GM13976 (cell line): ENCODE measurements at places on chromosomes 7 and 10.

- peak; percentile 13 for DNase-seq
These were observed 559 bp upstream of the STEAP2 start for GRCh38 chr7:90210981-90211380.

DNA sequence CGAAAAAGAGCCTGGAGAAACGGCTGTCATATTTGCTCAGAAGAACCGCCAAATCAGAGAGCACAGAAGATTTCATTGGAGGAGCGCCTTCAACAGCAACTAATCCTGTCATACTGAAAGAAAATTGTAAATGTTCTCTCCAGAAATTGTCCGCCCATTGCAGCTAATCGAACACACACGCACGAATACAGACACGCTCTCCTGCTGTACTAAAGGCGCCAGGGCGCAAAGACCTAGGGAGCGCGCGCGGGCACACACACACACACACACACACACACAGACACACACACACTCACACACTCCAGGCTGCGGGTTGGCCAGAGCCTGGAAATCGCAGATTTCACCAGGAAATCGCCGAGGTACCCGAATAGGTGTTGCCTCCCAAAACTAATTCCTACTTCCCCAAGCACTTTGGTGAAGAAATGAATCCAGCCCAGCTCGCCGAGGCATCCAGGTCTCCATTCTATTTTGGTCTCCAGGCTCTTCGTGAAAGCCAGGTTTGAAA lies at the start of gene CHRM2:
TSS of gene CHRM2 (plus strand) at position 157 of the 505 bp plus-strand sequence. CDS start 146,214 bp downstream, outside the sequence.
- DNase-seq, result peak; percentile 25

DNA sequence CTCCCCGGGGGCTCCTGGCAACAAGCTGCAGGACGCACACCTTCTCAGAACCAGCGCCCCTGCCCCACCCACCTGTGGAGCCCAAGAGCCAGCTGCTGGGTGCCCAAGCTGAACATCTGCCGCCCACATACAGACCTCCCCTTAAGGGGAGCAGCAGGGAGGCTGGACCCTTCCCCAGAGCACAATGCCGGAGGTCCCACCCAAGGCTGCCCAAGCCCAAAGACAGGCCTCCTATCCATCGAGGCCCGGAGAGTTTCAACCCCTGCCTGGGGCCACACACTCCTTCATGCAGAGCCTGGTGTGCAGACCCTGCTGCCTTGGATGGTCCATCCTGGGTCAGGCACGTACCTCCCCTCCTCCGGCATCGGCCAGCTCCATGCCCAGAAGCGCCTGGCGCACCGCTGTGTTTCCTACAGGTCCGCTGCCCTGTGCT lies 48.7 kb downstream of the VIPR2 start:
- DNase-seq, result no peak

- DNase-seq, result no peak
These were observed 264.5 kb downstream of the SDHAF3 start for GRCh38 chr7:97381815-97382554.

GRCh38 chr7:194252-195009 lies 2.1 kb downstream of the FAM20C start:
- no peak for DNase-seq

DNA sequence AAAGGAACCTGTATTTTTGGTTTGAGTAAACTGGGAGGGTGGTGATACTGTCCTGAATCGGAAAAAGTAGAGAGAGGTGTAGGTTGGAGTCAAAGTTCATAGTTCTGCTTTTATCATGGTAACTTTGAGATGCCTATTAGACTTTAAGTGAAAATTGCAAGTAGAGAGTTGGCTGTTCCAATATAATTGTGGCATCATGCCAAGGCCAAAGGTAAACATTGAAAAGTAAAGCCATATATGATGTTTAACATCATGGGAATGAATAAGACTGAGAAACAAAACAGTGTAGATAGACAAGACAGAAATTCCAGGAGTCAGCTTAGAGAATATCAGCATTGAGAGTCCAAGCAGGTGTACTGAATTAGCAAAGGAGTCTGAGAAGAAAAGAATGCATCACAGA lies 570.9 kb downstream of the HTR7 start:
- no peak for DNase-seq

GRCh38 chr7:153290066-153290465 lies 530.5 kb downstream of the ACTR3B start:
- DNase-seq, result no peak

- DNase-seq, result peak; percentile 87
These were observed 43.4 kb downstream of the LDB3 start for GRCh38 chr10:86711513-86712316.

DNA sequence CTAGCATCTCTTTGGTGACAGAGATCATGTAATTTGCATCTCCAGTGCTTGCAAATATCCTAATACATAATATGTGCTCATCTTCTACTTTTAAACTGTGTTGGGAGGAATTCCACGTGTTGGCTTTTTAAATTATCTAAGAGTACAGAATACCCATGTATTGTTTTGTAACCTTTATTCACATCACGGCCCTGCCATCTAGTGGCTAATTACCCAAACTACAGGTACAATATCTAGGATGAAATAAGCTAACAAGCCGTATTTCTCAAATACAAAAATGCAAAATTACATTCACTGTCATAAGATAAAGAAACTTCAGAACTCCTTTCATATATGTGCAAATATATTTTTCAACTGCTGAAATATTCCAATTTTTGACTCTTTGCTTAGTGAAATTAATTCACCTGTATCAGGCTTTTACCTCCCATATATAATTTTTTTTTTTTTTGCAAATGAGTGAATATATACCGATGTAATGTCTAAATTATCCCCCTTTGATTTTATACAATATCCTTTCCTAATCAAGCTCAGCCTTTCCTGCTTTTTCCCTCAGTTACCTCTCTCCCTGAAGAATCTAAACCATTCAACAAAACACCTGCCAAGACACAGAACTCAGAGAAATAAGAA lies 30.3 kb upstream of the LSM8 start:
- peak; percentile 14 for DNase-seq

- DNase-seq, result no peak
These were observed 74.5 kb downstream of the BMPER start for GRCh38 chr7:33979807-33980355.

DNA sequence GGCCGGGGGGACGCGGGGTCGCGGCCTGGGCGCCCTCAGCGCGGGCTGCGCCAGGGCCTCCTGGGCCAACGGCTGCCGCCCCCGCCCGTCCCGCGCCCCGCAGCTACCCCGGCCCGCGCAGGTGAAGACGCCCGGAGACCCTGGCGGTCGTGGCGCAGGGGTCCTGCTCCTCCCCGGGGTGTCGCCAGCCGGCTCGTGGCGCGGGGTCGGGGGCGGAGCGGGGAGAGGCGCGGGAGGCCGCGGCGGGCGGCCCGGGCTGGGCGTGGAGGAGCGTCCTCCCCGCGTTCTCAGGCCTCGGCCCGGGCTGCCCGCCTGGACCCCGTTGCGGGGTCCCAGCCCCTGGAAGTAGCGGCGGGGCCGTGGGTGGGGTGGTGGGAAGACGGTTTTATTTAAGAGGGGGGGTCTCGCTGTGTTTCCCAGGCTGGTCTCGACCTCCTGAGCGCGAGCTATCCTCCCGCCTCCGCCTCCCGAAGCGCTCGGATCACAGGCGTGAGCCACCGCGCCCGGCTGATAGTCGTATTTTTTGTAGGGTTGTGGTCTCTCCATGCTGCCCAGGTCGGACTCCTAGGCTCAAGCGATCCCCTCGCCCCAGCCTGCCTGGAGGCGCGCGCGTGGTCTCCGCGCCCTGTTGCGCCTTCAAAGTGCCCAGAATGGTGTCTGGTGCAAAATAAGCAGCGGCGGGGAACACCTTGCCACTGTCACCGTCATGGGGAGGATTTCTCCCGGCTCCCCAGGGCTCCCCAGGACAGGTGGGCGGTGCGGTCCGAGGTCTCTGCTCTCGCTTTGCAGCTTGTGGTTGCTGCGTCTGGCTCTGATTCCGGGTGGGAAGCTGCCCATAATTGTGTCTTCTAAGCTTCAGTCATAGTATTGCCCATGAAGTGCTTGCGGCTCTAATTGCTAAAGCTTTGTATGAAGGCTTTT lies 15.3 kb upstream of the SUN1 start:
- DNase-seq, result peak; percentile 53

DNA sequence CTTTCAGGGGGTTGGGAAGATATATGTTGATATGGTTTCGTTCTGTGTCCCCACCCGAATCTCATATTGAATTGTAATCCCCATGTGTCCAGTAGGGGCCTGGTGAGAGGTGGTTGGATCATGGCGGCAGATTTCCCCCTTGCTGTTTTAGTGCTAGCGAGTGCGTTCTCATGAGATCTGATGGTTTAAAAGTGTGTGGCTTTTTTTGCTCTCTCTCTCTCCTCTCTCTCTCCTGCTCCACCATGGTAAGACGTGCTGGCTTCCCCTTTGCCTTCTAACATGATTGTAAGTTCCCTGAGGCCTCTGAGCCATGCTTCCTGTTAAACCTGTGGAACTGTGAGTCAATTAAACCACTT lies 68.4 kb upstream of the PDZD8 start:
- no peak for DNase-seq

DNA sequence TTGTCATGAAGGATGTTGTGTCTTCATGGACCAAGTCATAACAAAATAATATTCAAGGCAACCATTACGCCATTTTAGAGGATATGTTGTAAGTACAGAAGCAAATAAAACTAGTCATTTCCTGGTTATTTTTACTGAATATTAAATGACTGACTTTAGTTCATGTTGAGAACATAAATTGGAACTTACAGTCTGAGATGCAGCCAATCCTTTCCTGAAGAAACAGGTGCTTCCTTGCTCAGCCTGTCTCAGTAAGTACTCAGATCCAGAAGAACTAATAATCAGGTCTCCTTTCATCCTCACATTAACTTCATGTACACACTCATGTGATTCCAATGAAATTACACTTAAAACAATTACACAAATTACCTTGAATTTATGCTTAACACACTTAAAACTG lies 12.3 kb downstream of the SEMA3A start:
- DNase-seq, result no peak

GRCh38 chr7:29454899-29455451 lies 108.7 kb upstream of the PRR15 start:
- no peak for DNase-seq

- DNase-seq, result peak; percentile 39
These were observed 3.1 kb downstream of the FLNC start for GRCh38 chr7:128833148-128833945.

GRCh38 chr7:32093415-32094408 lies 23.5 kb upstream of the PDE1C start:
- no peak for DNase-seq
